Activated T-cell treated with anti-CD3 and anti-CD28 coated beads for 1 hour (primary cell): ENCODE measurements at places on chromosomes 5 and 9.

GRCh38 chr5:143142596-143143435, 260.7 kb downstream of the NR3C1 start:
- no peak for DNase-seq

- no peak for DNase-seq
Observed at GRCh38 chr9:28774433-28775235, 1201.4 kb upstream of the C9orf72 start.

- no peak for DNase-seq
Observed at GRCh38 chr9:93319301-93319991, 132.0 kb upstream of the FAM120A start.

- DNase-seq: no peak
Observed at GRCh38 chr5:38831909-38832308, 13.9 kb upstream of the OSMR start.

DNA sequence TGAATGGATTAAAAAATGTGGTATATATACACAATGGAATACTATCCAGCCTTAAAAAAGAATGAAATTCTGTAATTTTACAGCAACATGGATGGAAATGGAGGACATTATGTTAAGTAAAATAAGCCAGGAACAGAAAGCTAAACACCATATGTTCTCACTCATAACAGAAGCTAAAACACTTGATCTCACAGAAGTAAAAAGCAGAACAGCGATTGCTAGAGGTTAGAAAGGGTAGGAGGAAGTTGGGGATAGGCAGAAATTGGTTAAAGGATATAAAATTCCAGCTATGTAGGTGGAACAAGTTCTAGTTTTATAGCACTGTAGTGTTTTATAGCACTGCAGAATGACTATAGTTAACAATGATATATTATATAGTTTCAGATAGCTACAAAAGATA, 15.8 kb downstream of the MARCHF3 start:
- no peak for DNase-seq
